Right lung (tissue), 10 donors: ENCODE measurements at places on chromosomes 2 and 18. TPM values are rescaled to one million over a fixed set of nuclear protein-coding genes. Genes with fewer than 3 reads are reported as not detected.
A peak's percentile ranks its signal among the peaks of the same experiment; 100 is the strongest.

DNA sequence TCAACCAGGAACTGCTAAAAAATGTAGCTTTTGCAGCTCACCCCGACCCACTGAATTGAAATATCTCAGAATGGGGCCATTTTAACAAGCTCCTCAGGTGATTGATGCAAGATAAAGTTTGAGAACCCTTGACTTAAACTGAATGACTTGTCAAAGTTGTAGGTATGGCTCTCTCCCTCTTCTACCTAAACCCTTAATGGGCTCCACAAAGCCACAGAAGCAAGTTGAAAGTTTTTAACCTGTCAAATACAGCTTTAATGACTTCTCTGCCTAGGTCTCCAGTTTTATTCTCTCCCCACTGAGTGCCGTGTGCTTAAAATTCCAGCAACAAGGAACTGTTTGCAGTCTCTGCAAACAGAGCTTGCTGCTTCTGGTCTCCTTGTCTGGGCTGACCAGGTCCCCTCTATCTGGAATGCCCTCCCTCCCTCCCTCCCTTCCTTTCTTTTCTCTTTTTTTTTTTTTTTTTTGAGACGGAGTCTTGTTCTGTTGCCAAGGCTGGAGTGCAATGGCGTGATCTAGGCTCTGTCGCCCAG lies 19.7 kb upstream of the RNF125 start:
- DNase-seq: peak; percentile 19

GRCh38 chr2:105344704-105345345 lies 7.5 kb downstream of the C2orf49 start:
- DNase-seq: no peak

- DNase-seq: no peak
Measured at GRCh38 chr2:147173189-147173581, 671.6 kb upstream of the ACVR2A start.

GRCh38 chr2:18123211-18123570 lies 244.7 kb downstream of the KCNS3 start:
- DNase-seq: no peak

SDC1 gene
- polyA plus RNA-seq: 176 TPM

CTAGE1 gene
- polyA plus RNA-seq: not detected

- peak; percentile 82 for DNase-seq
Measured at GRCh38 chr2:102788885-102789260, 27.0 kb downstream of the TMEM182 start.

SERPINB13 gene
- polyA plus RNA-seq: not detected

- no peak for DNase-seq
Measured at GRCh38 chr2:190378880-190379237, 29.3 kb upstream of the MFSD6 start.

GRCh38 chr2:66082581-66082980 lies 352.3 kb upstream of the MEIS1 start:
- no peak for DNase-seq

- no peak for DNase-seq
Measured at GRCh38 chr2:79235135-79235534, 75.6 kb upstream of the REG3A start.

DNA sequence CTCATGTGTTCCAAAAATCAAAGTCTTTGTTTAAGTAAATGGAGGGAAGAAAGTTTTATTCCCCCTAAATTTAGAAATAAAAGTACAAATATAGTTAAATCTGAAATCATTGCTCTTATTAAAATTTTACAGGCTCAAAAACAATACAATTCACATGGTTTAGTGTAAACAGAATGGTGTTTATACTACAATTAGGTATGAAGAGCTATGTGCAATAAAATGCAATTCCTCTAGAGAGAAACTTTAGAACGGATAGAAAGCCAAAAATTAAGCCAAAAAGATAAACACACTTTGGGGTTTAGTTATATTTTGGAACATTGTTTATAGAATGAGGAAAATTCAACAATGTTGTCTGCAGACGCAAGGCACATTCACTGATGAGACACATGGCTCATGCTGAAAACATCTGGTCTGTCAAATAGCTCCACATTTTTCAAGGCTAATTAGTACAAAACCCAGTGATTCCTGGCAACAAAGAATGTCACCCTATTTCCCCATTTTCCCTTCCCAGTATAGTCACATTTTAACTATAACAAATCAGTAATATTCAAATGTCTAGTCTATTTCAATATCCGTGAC lies 103.3 kb downstream of the EXOC6B start:
- DNase-seq: peak; percentile 41

- DNase-seq: no peak
Measured at GRCh38 chr18:5546660-5547059, 2.9 kb upstream of the EPB41L3 start.

DNA sequence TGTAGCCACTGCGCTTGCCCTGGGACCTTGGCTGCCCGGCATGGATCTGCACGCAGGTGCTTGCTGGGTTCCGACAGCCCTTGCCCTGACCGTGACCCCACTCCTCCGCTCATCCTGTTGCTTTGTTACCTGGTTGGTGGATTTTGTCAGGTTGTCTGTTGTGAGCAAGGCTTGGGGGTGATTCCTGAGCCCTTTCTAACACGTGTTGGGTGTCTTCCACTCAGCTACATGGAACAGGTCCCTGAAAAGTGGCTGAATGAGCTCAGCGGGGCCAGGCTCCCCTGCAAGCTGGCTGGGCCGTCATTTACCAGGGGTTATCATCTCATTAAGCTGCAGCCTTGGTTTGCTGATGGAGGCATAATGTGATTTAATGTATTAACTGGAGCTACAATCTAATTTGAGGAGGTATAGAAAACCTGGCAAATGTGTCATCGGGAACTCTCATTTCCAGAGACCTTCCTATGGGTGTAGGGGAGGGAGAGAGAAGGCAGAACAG lies 24.6 kb downstream of the RAMP1 start:
- DNase-seq: no peak

DNA sequence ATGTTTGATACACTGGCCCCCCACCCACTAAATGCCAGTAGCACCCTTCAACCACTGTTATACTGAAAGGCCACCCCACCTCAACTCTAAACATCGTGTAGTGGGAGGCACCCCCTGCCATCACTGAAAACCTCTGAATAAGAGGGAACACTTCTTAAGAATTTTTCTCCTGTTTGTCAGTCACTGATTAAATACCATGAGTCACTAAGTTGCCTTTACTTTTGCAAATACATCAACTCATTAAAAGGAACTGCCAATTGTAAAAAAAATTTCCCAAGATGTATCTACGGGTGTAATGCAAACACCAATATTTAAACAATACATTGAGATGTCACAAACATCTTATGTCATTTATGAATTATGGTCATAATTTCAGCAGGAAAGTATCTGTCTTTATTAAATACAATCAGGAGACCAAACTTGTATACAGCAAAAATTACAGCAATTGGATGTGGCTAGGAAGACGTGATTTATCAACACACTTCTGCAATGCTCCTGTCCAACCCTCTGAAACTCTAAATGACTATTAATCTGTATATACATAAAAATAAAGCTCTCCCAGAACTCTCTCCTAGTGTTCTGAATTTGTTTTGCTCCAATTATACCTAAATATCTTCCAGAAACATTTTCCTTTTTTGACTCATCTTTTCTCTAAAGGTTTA lies 144.1 kb upstream of the STK17B start:
- DNase-seq: no peak

DNA sequence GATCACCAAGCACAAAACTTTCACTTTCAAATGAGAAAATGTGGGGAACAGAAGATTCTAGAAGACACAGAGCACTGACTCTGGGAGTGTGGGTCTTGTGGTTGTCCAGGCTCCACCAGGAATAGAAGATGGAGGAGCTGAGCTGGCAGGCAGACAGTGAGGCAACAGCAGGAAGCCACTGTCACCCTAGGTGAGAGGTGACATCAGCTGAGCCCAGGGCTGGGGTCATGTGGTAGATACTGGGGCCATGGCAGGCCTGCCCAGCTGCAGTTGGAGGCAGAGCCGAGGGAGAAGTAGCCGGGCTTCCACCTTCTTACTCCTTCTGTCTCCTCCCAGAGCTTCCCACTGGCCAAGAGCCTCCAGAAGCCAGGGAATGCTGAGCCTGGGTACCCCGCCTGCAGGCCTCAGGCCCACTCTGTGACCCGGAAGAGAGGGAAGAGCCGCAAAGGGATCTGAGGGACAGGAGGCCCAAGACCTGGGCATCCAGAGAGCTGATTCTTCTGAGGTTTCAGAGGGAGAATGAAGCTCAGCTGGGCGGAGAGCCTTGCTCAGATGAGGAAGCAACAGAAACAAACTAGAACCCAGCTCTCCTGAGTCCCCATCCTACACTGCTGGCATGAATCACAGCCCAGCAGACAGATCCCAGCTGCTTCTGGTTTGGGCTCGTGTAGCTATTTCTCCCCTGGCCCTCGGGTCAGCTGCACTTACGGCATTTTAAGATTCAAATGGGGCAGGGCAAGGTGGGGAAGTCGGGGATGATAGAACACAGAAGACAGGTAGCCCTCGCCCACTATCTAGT lies 39.8 kb upstream of the ASAP2 start:
- DNase-seq: no peak

UGT1A3 gene
- polyA plus RNA-seq: not detected

CRYBA2 gene
- polyA plus RNA-seq: not detected

DNA sequence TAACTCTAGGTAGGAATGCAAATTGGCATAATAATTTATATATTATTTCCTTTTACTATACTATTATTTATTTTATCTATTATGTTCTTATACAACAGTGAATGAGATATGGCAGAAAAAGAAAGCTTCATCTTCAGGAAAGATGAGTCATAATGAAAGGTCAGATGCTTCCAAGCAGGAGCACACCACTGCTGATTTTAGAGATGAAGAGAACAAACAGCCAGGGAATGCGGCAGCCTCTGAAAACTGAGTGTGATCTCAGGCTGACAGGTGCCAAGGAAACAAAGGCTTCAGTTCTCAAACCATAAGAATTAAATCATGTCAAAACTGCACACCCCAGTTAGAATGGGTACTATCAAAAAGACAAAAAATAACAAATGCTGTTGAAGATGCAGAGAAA lies 149.0 kb downstream of the CCDC178 start:
- no peak for DNase-seq

GRCh38 chr2:165630236-165630635 lies 160.7 kb downstream of the CSRNP3 start:
- no peak for DNase-seq

DNA sequence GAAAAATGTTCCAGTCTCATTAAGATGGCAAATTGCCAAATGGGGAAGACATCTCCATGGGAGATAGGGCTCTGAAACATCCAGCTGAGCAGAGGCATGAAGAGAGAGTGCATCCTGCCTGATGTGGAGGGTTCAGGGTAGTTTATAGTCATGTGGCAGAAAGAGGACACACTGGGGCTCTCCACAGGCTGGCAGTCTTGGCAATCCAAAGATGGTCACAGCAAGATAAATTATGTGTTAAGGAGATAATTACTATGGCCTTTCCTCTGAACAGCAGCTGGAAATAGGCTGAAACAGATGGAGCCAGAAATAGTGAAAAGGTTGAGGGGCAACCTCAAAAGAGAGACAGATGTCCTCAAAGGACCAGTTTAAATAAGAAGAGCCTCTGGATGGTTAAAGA lies 97.2 kb downstream of the DCC start:
- peak; percentile 1 for DNase-seq

GRCh38 chr2:55418512-55419232 lies 984 bp downstream of the CCDC88A start:
- DNase-seq: peak; percentile 7

MAPK4 gene
- 1.5 TPM for polyA plus RNA-seq

SERPINB5 gene
- polyA plus RNA-seq: not detected

VWC2L gene
- not detected for polyA plus RNA-seq

DNA sequence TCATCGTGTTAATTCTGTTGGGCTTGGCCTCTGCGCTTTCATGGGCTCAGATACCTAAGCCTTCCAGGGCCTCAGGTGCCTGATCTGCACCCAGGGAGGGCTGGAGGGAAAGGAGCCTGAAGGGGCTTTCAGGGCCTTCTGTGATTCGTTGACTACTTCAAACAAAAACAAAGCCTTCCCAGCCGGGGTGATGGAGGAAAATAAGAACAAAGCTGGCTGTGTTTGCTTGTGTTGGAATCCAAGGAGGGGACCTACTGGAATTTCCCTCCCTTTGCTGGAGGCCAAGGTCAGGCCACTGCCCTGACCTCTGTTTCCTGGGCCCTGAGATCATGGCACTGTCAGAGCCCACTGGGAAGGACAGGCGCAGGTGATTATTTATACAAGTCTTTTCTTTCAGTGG lies 135.3 kb downstream of the KLHL29 start:
- DNase-seq: no peak

ANKRD62 gene
- 0.09 TPM for polyA plus RNA-seq

- no peak for DNase-seq
Measured at GRCh38 chr2:107927034-107927534, 59.2 kb upstream of the SLC5A7 start.

TRAPPC12 gene
- polyA plus RNA-seq: 108 TPM

UBR3 gene
- 31.7 TPM for polyA plus RNA-seq

TLX2 gene
- polyA plus RNA-seq: not detected

- no peak for DNase-seq
Measured at GRCh38 chr2:124804014-124804940, 779.2 kb downstream of the CNTNAP5 start.

DNA sequence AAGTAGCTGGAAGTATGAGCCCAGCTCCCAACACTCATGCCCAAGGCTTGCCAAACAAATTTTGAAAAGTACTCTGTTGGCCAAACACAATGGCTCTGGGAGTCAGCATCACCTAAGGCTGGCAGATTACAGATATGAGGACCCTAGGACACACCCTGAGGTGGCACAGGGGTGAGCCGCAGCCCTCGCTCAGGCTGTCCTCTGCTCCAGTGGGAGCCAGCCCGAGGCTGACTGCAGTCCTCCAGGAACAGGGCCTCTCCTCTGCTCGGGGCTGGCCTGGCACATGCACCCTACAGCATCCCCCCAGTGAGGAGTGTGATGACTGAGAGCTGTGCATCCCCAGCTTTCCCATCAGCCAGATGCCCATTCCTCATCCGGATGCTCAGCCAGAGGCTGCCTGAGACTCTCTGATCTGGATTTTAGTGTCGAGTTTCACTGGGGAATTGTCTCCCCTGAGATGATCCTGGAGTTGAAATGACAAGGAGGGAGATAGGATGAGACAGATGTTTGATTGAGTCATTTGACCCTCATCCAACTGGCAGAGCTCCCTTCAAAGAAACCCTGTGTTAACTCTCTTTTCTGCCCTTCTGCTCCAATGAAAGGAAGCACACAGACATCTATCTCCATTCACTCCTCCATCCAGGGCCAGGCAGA lies 269.3 kb upstream of the NCKAP5 start:
- no peak for DNase-seq

PSTPIP2 gene
- 3.5 TPM for polyA plus RNA-seq

DNA sequence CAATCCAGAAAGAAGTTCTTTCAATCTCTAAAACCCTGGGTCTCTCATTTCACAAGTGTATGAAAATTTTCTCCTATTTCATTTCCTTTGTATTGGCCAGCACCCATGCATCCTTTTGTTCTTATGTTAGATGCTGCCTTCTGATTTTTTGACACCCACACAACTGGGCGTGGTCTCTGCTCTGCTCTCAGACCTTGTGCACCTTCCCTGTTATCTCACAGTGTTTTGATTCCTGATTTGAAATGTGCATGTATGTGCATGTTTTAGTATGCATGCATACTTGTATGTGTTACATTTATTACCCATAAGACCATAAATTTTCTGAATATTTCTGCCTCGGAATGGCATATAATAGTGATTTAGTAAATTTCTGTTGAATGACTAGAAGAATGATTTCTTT lies 152.2 kb downstream of the CTNNA2 start:
- no peak for DNase-seq

GPR75 gene
- 3.3 TPM for polyA plus RNA-seq

DCDC2C gene
- 0.25 TPM for polyA plus RNA-seq
